NCI-H2081 (cell line): ENCODE measurements at places on chromosomes 7 and 10.
A peak's percentile ranks its signal among the peaks of the same experiment; 100 is the strongest.

DNA sequence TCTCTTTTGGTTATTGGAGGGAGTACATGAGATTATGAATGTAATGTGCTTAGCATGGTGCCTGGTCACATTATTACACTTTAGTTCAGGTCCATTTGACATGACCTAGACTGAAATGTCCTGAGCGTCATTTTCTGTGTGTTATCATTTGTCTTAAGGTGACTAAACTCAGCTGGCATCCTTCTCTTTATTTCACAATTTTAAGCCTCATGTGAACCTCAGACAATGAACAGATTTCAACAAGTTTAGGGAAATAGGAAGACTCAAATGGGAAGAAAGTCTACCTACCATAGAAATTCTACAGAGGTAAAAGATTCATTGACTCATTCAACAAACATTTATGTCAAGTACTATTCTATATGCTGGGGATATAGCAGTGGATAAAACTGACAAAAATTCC is 70.2 kb upstream of the EXOC6 start:
- no peak for DNase-seq

DNA sequence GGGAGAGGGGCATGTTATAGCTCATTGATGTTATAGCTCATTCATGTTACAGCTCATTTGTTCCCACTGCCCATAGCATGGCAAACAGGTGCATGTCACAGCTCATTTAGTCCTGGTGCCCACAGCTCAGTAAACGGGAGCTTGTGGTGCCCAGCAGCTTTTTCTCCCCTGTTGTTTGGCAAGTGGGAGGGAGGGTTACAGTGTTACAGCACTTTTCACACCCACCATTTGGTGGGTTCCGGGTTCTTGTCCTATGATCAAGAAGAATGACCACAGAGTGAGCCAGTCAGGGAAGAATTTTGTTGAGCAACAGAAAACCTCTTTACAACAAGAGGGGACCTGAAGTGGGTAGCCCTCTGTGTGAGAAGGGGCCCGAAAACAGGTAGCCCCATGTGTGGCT is 162.8 kb upstream of the CSTF2T start:
- no peak for DNase-seq

- DNase-seq, result no peak
These were observed 51.6 kb downstream of the ANK3 start for GRCh38 chr10:60338002-60338564.

DNA sequence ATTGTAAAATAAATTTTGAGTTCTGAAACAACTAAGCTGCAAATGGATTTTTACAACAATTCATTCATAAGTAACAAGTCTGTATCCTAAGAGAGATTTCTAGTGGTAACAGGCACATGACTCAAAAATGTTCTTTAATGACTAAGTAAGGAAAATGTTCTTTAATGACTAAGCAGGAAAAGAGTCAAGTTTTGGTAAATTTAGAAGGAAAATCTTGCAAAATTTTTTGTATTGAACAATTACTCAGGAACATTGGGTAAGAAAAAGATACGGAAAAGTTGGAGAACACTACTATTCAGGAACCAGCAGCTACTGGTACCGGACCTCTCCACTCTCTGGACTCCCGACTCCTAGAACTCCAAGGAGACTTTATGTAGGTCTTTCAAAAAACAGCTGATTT is 33.5 kb downstream of the HYCC1 start:
- DNase-seq, result no peak

- DNase-seq, result peak; percentile 52
These were observed 41.2 kb upstream of the ACSL5 start for GRCh38 chr10:112332509-112333228.
